ENCODE measurements at places on chromosomes 11 and 22.

GRCh38 chr11:47192111-47192510 lies 5.9 kb upstream of the PACSIN3 start:
- no peak for DNase-seq

GRCh38 chr11:128375961-128376360 lies 211.4 kb downstream of the ETS1 start:
- no peak for DNase-seq

DNA sequence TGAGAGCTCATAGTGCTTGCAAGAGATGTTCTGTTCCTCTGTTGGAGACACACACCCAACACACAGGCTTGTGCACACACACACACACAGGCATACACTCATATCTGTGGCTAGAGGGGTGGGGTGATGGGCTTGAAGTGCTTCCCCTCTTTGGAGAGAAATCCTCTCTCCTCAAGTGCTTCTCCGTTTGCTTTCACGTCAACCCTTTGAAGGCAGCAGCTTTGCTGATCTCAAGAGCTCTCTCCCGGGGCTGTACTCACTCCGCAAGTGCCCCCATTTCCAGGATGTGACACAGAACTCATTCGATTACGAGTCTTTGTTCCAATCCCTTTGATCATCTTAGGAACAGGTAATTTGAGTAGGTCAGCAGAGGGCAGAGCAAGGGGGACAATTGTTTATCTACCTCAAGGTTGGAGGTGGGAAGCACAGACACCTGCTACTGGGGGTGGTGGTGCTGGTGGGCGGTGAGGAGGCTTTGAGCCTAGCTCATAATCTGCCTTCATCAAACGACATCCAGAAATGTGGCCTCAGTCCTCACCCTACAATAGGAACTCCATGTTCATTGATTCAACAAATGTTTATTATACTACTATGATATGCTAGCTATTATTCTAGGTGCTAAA lies 529.8 kb upstream of the CADM1 start:
- no peak for DNase-seq

GRCh38 chr11:46352063-46352841 lies 5.0 kb downstream of the DGKZ start:
- DNase-seq: peak; percentile 68

- no peak for DNase-seq
These were observed at the start of gene SLC16A8 for GRCh38 chr22:38083931-38084631. SLC16A8 (minus strand) TSS chr22:38084184; CDS start chr22:38082873, 1,311 bp downstream.
